CD4-positive, alpha-beta T cell treated with Interferon alpha-2 for 1 hour (primary cell): ENCODE measurements at places on chromosomes 5 and 9.

- DNase-seq, result no peak
These were observed 9.4 kb downstream of the KCNT1 start for GRCh38 chr9:135711391-135711790.

GRCh38 chr5:168132241-168132641 is 159.2 kb upstream of the WWC1 start:
- DNase-seq, result no peak

DNA sequence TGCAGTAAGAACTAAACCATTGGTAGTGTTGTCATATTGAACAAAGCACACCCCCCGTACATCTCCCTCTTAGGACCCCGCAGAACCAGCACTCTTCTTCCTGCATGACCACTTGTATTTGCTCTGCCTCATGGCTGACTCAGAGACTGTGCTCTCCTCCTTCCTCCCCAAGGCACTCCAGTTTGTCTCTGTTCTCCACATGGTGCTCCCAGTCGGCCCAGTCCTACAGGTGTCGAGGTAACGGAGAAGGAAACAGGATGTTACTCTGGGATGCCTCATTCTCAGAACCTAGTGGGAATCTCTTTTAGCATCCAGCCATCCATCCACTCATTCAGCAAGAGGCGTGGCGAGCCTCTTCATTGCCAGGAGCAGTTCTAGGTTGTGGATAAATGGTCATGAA is 97.0 kb upstream of the NIPAL4 start:
- DNase-seq, result no peak

- no peak for DNase-seq
These were observed 16.5 kb upstream of the QRFP start for GRCh38 chr9:130912932-130913598.
